ENCODE measurements at places on chromosomes 2 and 18.

DNA sequence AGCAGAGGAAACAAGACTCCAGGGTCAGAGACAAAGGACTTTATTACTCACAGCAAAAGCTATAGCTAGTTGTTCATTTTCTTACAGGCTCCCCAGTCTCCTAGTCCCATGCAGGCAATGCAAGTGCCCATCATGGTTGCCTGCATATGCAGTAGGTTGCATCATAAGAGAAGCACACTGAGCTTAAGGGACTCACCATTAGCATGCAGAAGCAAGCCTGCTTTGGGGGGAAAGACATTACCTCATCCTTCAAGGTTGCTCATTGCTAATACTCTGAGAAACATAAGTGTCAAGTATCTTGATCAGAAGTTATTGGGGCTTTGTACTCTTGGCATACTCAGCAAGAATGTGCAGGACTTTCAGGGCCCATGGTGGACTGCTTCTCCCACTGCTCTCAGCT, 114.6 kb upstream of the CCDC68 start:
- H3K27ac ChIP-seq: no peak overlapping the region
- H3K27me3 ChIP-seq: peaks cover 3% of the 10 kb centered on the region
- no peak for DNase-seq

- peaks cover 9% of the 10 kb centered on the region for H3K4me1 ChIP-seq
- H3K36me3 ChIP-seq: no peaks in the 10 kb centered on the region
- DNase-seq: no peak
- no peak overlapping the region for H3K4me3 ChIP-seq
- peaks cover 3% of the 10 kb centered on the region for H3K27me3 ChIP-seq
- no peak overlapping the region for H3K27ac ChIP-seq
Observed at GRCh38 chr2:180933332-180933731, 47.1 kb upstream of the UBE2E3 start.

DNA sequence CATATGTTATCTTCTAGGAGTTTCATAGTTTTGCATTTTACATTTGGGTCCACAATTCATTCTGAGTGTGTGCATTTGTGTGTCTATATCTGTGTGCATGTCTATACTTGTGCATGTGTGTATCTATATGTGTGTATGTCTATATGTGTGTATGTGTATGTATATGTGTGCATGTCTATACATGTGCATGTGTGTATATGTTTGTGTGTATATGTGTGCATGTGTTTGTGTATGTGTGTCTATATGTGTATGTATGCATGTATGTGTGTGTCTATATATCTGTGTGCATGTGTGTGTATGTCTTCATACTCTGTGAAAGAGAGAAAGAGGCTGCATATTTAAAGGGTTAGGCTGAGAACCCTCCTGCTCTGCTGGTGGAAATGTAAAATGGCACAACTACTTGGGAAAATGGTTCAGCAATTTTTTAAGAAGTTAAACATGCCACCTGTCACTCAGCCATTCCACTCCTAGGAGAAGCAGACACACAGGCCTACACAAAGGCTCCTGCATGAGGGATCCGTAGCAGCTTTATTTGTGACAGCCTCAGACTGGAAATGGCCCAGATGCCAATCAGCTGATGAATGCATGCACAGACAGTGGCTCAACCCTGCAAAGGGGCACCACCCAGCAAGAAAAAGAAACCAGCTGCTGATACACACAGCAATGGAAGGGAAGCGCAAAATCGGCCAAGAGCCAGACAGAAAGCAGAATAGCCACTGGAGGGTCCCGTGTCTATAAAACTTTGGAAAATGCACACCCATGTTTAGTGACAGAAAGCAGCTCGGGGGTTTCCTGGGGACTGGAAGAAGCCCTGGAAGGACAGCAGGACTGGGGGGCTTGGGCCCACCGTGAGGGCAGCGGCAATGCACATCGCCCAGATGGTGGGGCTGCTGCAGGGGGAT, 146.8 kb downstream of the SEPTIN10 start:
- H3K4me3 ChIP-seq: no peak overlapping the region
- H3K27ac ChIP-seq: no peak overlapping the region
- no peaks in the 10 kb centered on the region for H3K27me3 ChIP-seq
- H3K4me1 ChIP-seq: peaks cover 3% of the 10 kb centered on the region
- no peak for DNase-seq

DNA sequence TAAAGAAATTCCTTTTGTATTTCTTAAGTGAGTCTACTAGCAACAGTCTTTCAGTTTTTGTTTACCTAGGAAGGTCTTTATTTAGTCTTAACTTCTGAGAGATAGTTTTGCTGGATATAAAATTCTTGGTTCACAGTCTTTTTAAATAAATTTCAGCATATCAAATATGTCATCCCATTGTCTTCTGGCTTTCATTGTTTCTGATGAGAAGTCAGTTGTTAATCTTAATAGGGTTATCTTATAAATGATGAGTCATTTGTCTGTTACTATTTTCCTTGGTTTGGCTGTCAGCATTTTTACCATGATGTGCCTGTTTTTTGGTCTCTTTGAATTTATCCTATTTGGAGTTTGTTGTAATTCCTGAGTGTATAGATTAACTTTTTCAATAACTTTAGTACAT, 129.3 kb downstream of the FAM210A start:
- H3K27me3 ChIP-seq: no peaks in the 10 kb centered on the region
- no peak overlapping the region for H3K27ac ChIP-seq

DNA sequence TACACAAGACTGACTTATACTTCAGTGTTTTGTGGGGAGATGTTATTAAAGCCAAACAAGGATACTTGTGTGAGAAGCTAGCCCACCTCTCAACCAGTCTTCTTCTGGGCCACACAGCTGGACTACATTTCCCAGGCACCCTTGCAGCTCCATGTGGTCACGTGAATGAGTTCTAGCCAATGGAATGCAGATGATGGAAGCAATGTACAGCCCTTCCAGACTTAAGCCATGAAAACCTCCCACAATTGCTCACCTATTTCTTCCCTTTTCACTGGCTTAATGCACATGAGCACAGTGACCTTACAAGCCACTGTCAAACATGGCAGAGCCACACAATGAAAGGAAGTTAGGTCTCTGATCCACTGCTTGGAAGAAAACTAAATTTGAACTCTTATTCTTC, 20.4 kb upstream of the FEZ2 start:
- DNase-seq: peak; percentile 20
- H3K27ac ChIP-seq: no peak overlapping the region
- peaks cover 5% of the 10 kb centered on the region for H3K27me3 ChIP-seq
- H3K4me3 ChIP-seq: no peak overlapping the region
- H3K36me3 ChIP-seq: no peaks in the 10 kb centered on the region
- no peaks in the 10 kb centered on the region for H3K4me1 ChIP-seq

- peak; percentile 42 for DNase-seq
- H3K4me1 ChIP-seq: peaks cover 92% of the 10 kb centered on the region
- H3K36me3 ChIP-seq: peaks cover 10% of the 10 kb centered on the region
- peak overlapping the region; percentile 71 for H3K4me3 ChIP-seq
- peak overlapping the region; percentile 95 for H3K27ac ChIP-seq
- no peaks in the 10 kb centered on the region for H3K27me3 ChIP-seq
Observed at GRCh38 chr18:2978661-2979106, 34.3 kb downstream of the LPIN2 start.
